ENCODE measurements at places on chromosomes 1 and 21.

DNA sequence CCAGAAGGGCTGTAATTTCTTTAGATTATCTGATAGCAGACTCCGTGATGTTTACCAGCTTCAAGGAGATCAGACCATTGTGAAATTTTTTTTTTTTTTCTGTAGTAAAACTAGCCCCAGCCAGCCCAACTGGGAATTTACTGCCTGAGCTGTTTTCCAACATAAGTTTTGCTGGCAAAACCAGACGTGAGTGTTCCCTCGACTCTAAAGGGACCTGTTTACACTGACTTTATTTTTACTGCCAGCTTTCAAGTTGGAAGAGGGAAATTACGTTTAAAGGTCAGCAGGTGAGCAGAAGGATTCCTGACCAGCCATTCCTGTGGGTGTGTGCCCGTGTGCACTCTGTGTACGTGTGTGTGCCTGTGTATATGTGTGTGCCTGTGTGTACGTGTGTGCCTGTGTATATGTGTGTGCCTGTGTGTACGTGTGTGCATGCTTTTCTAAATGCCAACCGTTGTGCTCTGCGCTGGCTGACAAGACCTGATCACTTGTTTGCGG, 374 bp downstream of the MAB21L3 start:
- no peak for DNase-seq

DNA sequence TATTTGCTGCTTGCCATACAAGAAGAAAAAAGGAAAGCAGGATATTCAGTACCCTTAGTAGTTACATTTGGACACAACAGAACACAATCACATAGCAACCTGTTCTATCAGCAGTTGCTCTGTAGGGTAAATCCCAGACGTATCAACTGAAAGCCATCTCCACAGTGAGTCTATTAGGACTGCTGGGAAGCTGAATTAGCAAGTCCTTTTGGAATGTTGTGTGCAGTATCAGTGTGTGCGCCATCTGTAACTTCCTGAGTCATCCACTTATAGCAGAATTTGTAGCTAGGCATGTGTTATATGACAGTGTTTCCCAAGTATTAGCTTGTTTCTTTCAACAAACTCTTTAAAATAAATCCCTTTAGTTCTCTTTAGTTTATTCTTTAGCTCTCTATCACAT, 21.3 kb downstream of the CCDC30 start:
- DNase-seq = no peak

DNA sequence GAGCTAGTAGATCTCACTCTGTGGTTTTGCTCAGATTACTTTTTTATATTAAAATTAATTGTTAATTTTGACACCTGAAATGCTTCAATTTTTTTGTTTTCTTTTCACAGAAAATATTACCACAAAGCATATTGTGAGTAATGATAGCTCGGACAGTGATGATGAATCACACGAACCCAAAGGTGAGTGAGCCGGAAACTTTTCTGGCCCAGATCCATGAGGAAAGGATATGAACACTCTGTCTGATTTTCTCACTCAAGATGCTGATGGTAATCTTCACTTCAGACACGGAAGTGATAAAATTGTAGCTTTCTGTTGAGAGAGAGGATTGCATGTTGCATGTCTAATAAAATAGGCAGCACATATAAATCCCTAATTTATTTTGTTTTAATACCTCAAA, 121.8 kb downstream of the PLA2G4A start:
- DNase-seq = no peak

DNA sequence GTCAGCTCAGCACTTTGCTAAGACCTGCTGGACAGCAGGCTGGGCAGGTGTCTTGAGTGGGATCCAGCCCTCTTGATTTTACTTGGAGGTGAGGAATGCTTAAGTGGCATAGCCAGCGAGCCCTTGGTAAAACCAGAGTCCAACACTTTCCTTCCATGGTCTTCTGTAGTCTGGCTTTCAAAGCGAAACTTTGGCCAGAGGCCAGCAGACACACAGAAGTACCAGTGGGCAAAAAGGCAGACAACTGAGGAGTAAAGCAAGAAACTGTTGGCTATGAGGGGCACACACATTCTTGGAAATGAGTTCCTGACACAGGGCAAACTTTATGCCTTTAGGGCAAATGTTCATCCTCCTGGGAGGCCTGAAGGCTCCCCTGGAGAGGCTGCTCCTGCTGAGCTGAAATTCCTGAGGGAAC, 281.0 kb upstream of the POU3F1 start:
- DNase-seq = no peak

- no peak for DNase-seq
These were observed 10.7 kb downstream of the CDC7 start for GRCh38 chr1:91511386-91511785.

- DNase-seq = no peak
These were observed 23.9 kb downstream of the RUNX3 start for GRCh38 chr1:24905979-24906720.

DNA sequence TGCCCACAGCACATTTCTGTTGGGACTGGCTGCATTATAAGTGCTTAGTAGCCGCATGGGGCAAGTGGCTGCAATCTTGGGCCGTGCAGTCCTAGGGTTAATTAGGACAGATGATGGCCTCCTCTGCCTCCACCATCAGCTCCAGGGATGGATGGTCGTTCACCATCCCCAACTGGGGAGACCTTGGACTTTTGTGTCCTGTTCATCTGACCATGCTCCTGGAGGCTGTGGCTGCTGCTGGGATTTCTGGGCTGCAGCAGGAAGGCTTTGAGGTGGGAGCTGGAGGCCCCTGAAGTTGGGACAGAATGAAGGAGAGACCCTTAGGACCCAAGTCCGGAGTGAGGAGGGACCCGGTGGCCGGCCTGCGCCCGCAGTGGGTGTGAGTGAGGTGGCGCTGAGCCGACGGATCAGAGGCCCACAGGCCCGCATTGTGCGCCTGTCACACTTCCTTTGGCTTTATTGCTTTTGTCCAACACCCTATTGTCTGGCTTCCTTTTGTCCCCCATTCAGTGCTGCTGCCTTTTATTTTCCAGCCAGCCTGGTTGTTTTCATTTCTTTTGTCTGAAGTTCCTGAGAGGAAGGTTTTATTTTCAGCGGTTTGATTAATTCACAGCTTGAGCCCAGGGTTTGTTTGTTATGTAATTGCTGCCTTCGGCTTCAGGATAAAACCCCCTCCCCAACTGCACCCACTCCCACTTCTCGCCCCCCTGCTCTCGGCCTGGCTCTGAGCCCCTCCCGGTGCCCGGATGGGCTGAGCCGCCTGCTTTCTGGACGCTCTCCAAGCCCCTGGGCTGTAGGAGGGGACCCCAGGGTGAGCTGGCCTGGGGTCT, 35.6 kb downstream of the SOX13 start:
- no peak for DNase-seq

DNA sequence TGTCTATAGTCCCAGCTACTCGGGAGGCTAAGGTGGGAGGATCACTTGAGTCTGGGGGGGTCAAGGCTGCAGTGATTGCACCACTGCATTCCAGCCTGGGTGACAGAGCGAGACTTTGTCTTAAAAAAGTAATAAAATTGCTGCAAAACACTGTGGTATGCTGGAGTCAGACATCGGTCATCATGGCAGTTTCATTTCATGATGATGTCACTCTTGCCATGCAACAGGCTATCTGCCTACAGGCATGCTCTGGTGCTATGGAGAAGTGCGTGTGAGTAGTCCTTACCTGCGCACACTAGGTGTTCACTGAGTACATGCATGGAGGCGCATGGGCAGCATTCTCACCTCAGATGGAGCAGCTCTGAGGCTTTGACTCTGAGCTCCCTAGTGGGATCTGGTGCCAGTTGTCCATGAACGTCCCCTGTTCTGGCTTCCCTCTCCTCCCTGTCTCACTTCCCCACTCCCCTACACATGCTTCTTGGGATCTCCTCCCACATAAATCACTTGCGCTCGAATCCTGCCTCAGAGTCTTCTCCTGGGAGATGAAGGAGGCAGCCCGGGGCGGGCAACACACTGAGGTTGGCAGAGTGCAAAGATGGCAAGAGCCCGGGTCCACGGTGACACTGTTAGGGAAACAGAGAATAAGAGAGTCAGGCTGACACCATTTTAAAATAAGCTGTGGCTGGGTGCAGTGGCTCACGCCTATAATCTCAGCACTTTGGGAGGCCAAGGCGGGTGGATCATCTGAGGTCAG, 10.4 kb upstream of the CELA3B start:
- DNase-seq = no peak

- no peak for DNase-seq
These were observed 92.1 kb downstream of the BACH1 start for GRCh38 chr21:29390778-29391177.

- no peak for DNase-seq
These were observed 18.4 kb downstream of the RWDD3 start for GRCh38 chr1:95252422-95252821.

DNA sequence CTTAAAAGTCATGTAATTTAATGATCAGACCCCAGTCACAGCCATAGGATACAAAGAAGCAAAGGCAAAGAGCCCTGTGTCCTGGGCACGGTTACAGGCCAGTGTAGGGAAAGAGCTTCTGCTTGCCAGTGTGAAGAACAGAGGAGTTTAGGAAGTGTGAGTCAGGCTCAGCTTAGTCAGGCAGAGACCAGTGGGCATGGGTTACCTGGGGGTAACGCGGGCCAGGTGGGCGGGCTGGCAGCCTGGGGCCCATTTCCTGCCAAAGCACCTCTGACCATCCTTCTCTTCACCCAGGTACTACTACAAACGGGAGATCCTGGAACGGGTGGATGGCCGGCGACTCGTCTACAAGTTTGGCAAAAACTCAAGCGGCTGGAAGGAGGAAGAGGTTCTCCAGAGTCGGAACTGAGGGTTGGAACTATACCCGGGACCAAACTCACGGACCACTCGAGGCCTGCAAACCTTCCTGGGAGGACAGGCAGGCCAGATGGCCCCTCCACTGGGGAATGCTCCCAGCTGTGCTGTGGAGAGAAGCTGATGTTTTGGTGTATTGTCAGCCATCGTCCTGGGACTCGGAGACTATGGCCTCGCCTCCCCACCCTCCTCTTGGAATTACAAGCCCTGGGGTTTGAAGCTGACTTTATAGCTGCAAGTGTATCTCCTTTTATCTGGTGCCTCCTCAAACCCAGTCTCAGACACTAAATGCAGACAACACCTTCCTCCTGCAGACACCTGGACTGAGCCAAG, 4.7 kb downstream of the ELF3 start:
- DNase-seq = no peak

DNA sequence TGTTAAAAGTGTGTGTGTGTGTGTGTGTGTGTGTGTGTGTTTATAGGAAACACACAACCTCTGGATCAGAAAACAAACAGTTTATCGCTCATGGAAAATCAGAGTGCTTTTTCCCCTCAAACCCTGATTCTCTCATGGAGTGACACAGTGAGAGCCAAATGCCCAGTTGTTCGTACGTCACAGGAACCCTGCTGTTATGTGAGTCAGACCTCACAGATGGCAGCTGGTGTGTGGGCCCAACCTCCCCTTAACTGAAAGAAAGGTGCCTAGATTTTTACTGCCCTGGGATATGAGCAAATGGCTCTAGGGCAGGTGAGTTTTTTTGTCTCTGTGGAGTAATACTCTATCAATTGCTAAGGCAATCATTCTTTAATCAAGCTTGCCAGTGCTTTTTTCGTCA, 1788.1 kb downstream of the BRINP3 start:
- no peak for DNase-seq

DNA sequence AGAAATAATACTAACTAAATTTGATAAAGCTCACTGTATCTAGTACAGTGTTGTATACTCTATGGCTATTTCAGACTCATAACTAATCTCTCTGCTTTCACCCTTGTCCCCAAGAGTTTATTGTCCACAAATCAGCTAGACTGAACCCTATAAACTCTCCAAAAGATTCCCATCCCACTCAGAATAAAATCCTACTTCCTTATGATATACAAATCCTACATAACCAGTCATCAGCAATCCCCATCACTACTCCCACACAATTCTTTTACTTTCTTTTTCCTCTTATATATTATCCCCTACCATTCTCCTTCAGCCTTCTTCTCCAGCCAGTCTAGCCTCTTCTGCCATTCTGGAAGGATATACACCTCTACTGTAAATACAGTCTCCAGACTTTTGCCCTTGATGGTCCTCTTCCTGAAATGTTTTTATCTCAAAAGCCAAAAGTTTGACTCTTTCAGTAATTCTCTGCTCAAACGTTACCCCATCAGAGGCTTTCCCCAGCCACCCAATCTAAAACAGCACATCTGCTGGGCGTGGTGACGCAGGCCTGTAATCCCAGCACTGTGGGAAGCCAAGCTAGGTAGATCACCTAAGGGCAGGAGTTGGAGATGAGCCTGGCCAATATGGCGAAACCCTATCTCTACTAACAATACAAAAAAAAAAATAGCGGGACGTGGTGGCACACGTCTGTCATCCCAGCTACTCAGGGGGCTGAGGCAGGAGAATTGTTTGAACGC, 41.6 kb downstream of the ABL2 start:
- no peak for DNase-seq

GRCh38 chr1:51583532-51583931, 33.4 kb upstream of the OSBPL9 start:
- no peak for DNase-seq

GRCh38 chr1:151485685-151486255, 25.4 kb upstream of the CGN start:
- DNase-seq = no peak

DNA sequence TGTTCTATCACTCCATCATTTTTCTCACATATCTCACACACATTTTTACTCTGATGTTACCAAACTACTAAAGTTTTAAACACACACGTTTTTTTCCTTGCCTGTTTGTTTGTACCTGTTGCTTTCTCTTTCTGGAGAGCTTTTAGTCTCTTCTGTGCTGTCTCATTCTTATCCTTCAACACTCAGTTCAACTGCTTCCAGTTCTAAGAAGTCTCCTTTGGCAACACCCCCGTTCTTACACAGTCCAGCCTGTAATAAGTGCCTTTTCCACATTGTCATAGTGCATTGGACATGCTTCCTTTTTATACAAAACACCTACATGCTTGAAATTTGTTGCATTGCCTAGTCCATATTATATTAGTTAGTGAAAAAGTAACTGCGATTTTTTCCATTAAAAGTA, 360.2 kb upstream of the BRINP3 start:
- no peak for DNase-seq

GRCh38 chr1:94928293-94928939, 1.5 kb upstream of the CNN3 start:
- no peak for DNase-seq

GRCh38 chr1:83762039-83762365, 236.9 kb downstream of the TTLL7 start:
- no peak for DNase-seq

DNA sequence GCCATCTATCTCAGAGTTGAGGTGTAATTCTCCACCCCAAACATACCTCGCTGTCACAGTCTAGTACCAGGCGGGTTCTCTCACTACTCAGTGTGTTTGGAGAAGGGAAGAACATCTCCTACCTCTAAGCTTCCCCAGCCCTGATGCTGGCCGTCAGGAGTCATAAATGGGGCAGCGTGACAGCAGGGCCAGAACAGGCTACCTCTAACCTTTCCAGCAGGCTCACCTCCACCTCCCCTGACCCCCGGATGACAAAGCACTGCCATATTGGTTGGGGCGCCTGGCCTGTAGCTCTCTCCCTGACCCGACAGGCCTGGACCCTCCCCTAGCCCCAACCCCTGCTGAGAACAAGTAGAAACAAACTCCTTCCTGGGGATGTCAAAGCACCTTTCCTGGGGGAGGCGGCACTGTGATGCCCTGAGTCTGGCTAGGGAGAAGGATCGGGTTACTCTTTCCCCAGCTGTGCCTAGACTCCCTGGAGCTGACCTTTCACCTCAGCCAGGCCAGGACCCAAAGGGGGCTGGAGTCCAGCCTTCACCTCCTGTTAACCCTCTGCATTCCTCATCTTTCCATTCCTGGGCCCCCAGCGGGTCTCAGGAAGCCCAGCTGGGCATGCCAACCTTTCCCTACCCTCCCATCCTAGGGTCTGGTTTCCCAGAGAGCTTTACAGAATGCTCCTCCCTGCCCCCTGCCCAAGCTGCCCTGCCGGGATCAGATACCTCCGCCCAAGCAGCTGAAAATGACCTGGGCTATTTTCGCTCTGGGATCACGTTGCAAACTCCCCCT, 34.2 kb downstream of the AHDC1 start:
- no peak for DNase-seq

GRCh38 chr1:93346421-93346993, 800 bp downstream of the DR1 start:
- DNase-seq = peak; percentile 51
